Left kidney (tissue), 8 donors: ENCODE measurements at places on chromosomes 16 and 17.

DNA sequence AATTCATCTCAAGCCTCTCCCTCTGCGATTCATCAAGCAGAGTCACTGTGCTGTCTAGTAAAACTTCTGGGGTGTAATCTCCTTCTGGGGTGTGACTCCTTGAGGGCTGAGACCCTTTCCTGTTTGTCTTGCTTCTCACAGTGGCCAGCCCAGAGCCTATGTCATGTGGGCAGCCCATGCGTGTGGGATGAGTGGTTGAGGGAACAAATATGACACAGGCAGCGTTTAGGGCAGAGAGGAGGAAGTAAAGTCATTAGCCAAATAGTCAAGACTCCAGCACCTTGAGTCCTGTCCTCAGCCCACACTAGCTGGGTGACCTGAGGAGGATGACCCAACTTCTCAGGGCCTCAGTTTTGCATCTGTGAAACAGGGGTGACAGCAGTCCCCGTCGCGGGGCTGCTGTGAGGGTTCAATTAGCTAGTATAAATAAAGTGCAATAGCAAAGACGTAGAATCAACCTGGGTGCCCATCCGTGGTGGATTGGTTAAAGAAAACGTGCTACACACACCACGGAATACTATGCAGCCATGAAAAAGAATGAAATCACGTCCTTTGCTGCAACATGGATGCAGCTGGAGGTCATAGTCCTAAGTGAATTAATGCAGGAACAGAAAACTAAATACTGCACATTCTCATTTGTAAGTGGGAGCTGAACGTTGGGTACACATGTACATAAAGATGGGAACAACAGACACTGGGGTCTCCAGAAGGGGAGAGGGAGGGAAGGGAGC is 4.5 kb upstream of the ITGAX start:
- DNase-seq = no peak

DNA sequence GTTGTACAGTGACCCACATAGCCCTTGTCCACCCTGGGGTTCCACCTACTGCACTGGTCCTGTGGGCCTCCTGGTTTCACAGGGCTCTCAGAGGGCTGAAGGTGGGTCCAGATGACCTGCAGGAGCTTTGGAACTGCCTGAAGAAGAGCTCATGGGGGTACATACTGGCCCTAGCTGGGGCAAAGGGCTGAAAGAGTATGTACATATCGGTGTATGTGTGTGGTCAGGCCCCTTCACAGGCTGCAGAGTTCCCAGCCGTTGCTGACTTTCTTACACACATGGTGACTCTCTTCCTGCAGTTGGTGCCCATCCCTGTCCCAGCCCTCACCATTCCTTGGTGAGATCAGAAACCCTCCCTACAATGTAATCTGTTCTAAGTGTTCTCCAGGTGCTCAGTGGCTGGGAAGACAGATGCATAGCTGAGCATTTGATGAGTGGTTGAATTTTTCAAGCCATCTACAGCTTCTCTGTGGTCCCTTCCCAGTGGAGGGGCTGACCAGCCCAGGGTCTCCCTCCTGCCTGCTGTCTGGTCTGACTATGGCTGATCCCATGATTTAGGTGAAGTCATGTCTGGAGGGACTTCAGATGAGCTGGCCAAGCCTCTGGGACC is 2.4 kb upstream of the NFATC3 start:
- no peak for DNase-seq

DNA sequence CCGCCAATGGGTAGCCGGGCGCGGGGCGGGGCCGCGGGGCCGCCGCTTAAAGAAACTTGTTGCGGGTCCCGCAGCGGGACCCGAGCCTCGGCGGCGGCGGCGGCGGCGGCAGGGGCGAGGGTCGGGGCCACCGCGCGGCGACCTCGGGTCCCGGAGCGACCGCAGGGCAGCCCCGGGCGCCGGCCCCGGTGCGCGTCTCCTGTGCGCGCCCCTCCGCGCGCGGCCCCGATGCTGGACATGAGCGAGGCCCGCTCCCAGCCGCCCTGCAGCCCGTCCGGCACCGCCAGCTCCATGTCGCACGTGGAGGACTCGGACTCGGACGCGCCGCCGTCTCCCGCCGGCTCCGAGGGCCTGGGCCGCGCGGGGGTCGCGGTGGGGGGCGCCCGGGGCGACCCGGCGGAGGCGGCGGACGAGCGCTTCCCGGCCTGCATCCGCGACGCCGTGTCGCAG is at the start of gene SOX8:
Gene SOX8 (plus strand): TSS at position 76 of the 450 bp plus-strand sequence. CDS start 153 bp downstream, at position 229.
- DNase-seq = no peak

DNA sequence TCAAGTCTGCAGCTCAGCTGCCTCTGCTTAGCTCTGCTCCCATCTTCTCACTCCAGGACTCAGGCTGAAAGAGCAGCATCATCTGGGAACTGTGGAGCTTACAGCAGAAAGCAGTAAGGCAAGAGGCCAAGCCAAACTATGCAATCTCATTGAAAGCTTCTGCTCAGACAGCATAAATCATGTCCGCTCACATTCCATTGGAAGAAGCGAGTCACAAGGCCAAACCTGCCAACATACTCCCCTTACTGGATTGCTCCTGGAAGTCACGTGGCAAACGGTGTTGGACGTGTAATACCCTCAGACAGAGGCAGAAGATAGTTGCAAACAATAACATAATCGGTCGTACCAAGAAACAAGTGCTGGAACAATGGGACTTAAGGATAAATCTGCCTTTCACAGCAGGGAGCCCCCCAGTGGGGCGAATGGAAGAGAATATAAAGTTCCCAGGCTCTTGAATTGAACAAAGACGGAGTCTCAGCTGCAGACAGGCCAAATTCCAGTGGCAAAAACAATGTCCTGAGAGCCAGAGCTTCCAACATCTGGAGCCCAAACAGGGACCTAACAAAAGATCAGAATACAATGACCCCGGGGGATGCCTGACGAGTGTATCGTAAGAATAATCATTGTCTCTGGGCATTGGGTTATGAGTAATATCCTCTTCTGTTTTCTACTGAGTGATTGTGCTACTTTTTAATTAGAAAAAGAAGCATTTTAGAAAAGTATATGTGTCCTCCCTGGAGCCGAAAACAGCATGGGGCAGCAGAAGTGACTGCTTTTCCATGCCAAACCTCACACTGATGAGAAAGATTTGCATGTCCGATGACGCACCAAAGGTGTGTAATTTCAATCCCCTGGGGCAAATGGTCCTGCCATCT is 68.4 kb downstream of the CMC2 start:
- DNase-seq = peak; percentile 56

DNA sequence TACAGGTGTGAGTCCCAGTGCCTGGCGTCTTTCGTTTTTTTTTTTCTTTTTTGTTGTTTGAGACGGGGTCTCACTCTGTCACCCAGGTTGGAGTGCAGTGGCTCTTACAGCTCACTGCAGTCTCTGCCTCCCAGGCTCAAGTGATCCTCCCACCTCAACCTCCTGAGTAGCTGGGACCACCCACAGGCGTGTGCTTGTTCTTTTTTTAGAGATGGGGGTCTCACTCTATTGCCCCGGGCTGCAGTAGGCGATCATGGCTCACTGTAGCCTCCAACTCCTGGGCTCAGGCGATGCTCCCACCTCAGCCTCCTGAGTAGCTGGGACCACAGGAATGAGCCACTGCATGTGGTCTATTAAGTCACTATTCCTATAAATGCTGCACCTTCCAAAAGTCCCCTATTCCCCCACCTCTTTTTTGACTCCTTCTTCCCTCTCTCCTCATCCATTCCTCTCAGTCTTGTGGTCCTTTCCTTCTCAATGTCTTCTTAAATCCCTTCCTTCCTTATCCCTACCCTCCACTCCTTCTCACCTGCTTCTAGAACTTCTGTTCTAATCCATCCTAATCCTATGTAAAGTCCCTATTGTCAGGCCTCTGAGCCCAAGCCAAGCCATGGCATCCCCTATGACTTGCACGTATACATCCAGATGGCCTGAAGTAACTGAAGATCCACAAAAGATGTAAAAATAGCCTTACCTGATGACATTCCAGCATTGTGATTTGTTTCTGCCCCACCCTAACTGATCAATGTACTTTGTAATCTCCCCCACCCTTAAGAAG is 9.2 kb downstream of the GGA3 start:
- DNase-seq = no peak

GRCh38 chr17:42389899-42390298 is 1.7 kb upstream of the STAT3 start:
- DNase-seq = no peak
